Non-pigmented ciliary epithelial cell (primary cell): ENCODE measurements at places on chromosomes 2 and 18.

DNA sequence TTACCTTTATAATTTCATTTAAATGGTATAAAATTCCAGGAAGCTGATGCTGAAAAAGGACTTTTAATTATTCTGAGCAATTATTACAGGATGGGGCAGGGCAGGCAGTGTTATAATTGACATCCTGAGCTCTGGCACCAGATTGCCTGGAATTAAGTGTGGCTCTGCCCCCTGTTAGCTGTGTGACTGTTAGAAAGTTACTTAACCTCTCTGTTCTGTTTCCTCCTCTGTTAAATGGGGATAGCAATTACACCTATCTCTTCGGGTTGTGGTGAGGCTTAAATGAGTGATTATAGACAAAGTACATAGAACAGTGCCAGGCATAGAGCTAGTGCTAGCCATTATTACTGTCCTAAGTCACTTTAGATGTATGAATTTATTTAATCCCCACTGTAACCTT, 327.3 kb downstream of the SMAD2 start:
- no peak for DNase-seq

GRCh38 chr2:8800821-8801220, 36.6 kb downstream of the KIDINS220 start:
- no peak for DNase-seq

DNA sequence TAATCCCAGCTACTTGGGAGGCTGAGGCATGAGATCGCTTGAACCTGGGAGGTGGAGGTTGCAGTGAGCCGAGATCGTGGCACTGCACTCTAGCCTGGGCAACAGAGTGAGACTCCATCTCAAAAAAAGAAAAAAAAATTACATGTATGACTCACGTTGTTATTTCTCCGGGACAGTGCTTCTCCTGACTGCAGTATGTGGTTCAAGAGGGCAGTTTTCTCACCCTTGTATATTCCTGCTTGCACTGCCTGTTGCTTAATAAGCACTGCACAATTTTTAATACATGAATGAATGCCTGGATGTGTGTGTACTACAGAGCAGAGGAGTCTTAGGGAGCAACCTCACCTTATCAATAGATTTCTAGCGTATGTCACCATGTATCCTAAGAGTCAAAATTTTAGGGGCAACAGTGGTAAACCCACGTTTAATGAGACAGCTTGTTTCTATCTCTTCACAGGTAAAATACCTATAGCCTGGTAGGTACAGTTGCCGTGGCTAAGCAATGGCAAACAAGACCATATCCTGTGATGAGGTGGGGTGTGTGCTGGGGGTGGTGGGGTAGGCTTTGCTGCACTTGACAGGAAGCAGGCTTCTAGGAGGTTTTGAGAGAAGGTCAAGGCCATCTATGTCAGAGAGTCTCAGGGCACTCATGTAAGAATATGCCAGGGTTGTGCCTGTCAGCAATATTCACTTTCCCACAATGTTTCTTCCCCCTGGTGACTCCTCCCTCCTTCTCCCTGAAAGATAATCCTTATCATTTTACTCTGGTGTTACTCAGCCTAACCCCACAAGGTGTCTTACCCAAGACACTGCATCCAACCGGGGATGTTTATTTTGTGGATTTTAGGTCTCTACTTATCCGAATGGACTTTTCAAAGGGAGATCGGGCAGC, 36.9 kb upstream of the MEX3C start:
- DNase-seq = no peak

DNA sequence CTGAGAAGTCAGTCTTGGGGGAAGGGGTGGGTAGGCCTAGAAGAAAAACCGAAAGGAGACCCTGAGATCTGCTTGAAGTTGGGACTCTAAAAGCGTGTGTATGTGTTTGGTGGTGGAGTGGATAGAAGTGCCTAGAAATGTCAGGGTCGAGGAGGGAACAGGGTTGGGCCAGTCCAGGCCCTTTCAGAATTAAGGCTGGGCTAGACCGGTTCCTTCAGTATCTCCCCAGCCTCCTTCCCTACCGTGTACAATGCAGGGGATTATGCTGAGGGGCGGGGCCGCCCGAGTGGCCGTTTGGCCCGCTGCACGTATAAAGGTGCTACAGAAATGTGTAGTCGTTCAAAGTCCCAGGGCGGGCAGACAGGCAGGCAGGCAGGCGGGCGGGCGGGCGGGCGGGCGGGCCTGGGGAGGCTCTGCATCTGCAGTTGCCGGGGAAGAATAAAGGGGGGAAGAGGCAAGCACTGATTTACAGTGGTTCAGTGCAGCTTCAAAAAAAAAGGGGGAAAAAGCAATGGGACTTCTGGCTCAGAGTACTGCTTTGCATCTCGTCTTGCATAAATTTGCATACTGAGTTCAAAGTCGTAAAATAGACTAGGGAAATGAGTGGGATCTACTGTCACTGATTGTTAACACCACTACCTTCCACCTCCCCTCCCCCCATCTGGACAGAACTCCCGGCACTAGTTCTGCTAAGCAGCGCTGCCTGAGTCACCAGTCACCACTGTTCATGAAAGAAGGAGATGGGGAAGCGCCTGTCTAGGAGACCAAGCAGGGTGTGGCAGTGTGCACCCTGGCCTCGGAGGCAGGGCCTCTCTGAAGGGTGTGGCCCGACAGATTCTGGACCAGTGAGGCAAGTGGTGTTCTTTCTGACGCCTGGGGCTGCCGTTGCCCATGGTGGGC, 3.6 kb downstream of the IGFBP2 start:
- DNase-seq = no peak

- DNase-seq = no peak
Observed at GRCh38 chr2:127726158-127726880, 25.0 kb downstream of the SFT2D3 start.

DNA sequence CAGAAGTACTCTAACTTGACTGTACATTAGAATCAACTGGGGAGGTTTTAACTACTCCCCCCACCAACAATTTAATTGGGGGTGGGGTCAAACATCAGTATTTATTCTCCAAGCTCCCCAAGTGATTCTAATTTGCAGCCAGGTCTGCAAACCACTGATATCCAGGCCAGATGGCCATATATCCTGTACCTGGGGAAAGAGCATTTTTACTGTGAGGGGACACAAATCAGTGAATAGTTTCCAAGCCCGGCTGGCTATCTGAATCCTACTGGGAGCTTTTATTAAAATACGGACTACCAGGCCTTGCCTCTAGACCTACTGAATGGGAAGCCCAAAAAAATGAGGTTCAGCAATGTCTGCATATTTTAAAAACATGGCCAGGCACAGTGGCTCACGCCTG, 88.5 kb downstream of the TCF4 start:
- no peak for DNase-seq

GRCh38 chr2:101736233-101736632, 38.7 kb downstream of the MAP4K4 start:
- DNase-seq = no peak

GRCh38 chr2:134466141-134466540, 212.3 kb downstream of the MGAT5 start:
- no peak for DNase-seq

DNA sequence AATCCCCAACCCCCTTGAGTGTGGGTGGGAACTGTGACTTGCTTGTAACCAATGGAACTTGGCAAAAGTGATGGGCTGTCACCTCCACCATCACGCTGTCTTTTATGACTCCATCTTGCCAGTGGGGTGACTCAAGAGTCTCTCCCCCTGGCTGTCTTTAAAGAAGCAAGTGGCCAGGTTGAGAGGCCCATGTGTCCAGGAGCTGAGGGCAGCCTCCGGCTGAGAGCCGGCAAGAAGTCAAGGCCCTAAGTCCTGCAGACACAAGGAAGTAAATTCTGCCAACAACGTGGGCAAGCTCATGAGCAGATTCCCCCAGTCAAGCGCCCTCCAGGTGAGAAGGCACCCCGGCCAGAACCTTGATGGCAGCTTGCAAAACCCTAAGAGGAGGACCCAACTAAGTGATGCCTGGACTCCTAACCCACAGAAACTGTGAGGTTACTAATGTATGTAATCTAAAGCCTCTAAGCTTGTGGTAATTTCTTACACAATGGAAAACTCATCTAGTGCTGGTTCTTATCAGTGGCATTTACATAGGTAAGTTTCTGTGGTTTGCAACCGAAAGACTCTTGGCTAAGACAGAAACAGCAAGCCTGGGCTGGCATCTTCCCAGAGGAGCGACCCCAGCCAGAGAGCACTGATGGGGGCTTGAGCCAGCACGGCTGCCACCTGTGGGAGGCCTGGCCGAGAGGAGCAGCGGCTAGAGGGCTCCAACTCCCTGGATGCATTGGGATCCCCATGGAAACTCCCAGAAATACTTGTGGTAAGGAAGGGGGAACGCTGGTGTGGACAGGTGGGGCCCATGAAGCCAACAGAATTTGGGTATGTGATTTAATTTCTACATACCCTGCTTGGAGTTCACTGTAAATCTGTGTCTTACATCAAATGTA, 49.3 kb downstream of the CIB4 start:
- DNase-seq = no peak

- DNase-seq = no peak
Observed at GRCh38 chr2:153294199-153294786, 184.3 kb downstream of the RPRM start.

DNA sequence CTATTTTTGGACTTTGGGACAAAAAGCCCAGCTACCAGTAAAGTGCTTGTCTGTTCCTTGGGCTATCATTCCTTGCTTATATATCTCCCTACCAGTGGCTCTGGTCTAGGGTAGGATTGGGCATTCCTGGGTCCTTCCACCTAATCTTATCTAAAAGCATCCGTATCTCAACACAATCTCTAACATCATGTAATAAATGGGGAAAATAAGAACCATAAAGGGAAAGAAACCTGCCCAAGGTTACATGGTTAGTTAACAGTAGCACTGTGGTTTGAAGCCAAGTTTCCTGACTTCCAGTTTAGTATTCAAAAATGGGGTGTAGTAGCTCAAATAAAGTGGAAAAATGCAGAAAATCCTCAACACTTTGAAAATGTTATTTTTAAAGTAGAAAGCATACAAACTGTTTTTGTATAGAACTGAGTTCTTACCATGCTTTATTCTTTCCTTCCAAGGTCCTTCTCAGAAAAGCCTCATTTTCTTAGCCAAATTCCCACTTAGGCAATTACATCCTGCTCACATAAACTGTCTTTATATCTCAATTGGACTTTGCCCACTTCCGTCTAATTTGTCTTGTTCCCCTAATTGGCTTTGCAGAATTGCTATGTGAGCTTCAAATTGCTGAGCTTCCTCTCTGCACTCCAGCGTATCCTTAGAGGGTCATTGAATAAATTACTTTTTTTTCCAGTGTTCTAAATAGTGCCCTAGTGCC, 273.1 kb upstream of the UBE2E3 start:
- no peak for DNase-seq

DNA sequence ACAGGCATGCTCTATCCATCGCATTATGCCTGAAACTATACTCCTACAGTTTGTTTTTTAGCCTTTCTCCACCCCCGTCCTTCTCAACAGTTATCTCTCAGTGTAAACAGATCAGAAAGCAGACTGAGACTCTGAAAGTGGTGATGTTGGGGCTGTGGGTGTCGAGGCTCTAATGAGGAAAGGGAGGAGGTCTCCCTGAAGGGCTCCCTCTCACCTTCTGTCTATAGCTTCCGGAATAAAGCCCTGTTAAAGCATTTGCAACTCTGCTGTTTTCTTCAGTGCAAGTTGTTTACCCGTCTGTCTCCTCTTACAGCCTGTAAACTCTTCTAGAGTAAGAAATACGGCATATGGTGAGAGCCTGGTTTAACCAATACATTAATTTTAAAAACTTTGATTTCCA, 136.7 kb upstream of the SYT4 start:
- DNase-seq = no peak

GRCh38 chr18:21453511-21453901, 147.0 kb downstream of the ESCO1 start:
- no peak for DNase-seq
